ENCODE measurements at places on chromosomes 2 and 18.

DNA sequence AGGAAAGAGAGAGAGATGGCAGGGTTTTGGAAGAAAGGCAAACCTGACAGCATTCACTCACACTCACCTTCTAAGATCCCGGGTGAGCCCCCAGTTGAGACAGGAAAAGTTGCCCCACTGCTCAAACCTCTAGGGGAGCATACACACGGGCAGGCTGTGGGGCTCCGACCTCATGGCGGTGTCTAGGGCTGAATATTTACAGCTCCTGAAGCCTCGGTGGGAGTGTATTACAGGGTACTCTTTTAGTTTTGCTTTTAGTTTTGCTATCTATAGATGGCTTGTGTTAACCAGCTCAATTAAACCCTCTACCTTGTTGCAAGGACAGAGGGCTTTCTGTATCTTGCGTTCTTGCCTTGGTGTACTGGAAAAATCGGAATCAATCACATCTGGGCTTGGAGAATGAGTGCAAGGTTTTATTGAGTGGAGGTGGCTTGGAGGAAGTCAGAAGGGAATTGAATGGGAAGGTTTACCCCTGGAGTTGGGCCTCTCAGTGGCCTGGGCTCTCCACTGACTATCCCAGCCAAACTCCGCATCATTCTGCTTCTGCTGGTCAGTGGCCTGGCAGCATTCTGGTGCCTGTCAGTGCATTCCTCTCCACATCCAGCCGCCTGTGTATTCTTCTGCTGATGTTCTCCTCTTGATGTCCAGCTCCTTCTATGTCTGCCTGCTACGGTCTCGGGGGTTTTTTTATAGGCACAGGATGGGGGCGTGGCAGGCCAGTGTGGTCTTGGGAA lies 10.1 kb upstream of the IFIH1 start:
- DNase-seq: no peak

DNA sequence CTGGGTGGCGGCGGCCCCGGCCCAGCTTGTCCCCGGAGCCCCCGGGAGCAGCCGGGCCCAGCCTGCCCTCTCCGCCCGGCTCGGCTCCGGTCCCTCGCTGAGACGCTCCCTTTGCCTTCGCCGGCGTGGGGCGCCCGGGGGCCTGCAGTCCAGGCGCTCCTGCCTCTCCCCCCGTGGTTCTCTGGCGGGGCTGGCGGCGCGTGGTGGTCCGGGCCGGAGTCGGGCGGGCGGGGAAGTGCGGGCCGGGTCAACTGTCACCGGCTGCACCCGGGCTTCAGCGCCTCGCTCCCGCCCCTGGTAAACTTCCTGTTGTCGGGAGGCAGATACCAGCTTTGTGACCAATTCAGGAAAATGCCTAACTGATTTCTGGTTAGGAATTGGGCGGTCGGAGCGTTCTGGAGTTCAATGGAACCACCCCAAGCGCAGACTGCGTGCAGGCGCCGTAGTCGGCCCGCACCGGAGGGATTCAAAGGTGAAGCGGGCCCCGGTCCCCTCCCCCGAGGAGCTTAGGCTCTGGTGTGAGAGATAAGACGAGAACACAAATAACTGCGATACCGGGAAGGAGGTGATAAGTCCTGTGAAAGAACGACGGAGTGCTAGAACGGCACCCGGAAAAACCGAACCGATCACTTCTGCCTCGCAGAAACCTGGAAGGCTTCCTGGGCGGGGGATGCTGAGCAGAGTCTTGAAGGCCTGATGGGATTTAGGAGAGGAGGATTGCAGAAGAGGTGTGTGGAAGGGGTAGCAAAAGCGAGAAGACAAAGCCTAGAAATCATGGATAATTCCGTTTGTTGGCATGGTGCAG lies 891 bp downstream of the CAB39 start:
- DNase-seq: peak; percentile 81

DNA sequence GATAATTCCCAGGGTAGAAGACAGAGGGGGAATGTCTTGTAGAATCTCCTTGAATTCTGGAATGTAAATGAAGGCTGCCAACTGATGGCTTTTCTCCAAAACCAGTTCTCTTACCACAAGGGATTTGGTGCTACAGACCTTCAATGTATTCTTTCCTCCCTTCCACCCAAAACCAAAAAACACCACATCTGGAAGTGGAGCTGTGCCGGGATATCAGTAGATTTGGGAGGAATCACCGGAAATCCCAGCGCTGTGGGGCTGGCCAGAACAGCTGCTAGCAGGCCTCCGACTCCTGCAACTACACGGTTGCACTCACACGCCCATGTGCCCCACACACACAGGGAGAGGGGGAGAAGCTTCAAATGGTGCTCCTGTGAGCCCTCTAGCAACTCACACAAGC lies 45.7 kb downstream of the RPL31 start:
- no peak for DNase-seq

- no peak for DNase-seq
Measured at GRCh38 chr2:86617153-86617552, 6.5 kb downstream of the RNF103 start.

DNA sequence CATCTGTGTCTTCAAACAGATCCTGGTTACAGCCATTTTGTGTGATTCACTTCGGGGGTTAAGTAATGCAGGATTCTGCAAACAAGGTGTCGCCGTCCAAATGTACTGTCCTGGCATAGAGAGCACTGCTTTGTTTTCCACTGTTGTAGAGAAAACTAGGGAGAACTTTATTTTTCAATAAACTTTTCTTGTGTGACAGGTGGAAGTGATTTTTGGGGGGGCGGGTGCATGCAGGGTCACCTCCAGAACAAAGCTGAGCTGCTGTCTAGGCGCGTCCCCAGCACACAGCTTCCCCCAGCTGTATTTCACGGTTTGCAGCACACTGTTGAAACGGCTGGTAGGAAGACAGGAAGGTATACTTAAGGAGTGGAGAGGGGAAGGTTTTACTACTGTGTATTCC lies 200.6 kb downstream of the MGAT5 start:
- peak; percentile 57 for DNase-seq

DNA sequence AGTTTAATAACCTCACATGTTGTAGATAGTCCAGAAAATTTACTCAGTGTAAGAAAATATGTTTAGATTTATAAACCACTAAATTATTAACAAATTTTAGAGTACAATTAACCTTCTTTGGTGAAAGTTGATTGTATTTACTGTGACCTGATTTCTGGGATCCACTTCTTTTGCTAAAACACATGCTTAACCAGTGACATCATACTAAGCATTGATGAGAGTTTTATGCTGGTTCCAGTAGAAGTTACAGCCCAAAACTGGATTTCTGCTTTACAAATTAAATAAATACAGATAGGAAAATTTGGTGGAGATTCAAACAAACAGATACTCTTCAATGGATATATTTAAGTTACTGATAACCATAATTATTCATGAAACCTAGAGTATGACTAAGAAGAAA lies 40.9 kb downstream of the RBBP8 start:
- DNase-seq: no peak

GRCh38 chr2:136351684-136352083 lies 233.7 kb upstream of the CXCR4 start:
- no peak for DNase-seq

DNA sequence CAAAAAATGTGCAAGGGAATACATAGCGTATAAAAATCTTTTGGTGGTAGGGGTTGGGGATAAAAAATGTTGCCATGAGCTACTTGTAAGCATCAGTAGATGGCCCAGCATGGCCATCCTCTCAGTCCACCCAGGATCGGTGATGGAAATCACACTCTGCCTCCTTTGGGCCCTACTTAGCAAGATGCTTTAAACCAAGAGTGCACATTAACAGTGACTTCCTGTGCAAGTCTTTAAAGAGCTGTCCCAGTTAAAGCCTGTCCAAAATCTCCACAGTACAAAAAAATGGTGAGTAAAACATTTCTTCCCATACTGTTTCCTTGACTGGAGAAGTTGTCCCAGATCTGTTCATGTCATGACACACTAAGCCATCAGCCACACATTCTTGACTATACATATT lies 18.0 kb downstream of the ANKRD44 start:
- DNase-seq: no peak

DNA sequence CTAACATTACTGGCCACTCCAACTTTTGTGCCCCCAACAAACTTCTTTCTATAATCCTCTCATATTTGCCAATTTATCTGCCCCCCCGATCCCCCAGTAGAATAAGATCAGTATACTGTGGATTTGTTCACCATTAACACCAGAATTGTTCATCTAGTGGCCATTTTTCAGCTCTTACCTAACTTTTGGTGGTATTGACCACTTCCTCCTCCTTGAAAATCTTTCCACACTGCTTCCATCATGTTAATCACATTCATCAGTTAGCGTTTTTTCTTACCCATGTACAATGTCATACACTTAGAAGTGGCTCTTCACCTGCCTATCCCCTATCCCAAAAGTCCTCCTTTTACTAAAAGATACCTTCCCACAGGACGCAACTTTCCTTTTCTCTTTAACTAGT lies 6.1 kb downstream of the IMPACT start:
- no peak for DNase-seq

GRCh38 chr2:9099341-9099751 lies 95.9 kb upstream of the MBOAT2 start:
- no peak for DNase-seq

GRCh38 chr2:94984964-94985575 lies 40.4 kb upstream of the MAL start:
- peak; percentile 57 for DNase-seq

DNA sequence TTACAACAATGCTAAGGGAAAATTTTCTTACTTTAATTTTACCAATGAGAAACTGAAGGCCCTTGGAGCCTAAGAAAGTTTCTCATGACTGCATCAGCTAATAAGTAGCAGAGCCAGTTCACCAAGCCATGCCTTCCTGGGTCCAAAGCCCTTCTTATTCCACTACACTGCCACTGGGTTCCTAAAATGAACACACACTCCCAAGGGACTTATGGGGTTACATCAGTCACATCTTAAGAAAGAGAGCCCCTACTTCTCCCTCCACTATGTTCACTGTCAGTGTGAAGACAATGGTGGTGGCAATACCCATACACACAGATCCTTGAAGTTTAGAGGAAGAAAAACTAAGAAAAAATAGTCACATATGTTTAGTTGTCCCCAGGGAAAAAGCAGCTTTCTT lies 20.6 kb downstream of the MBD2 start:
- DNase-seq: no peak

- DNase-seq: no peak
Measured at GRCh38 chr2:100919316-100919715, 82.8 kb upstream of the RPL31 start.

DNA sequence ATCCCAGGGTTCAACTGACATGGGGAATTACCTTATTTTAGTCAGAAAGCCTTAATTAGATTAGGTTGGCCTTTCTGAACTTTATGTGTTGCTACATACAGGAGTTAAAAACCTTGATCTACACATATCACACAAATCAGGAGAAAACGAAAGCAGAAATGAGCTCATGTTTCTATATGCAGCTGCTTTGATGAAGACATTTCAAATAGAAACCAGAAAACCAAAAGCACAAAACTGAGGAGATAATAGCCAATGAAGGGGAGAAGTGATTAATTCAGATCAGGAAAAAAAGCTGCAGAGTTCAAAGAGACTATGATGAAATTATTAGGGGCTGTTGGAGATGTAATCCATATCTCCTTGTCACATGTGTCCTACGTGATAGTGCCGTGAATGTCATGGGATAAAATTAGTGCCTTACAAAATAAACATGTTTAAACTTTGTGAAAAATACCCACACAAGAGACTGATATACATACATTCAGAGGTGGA lies 255.0 kb downstream of the CAMKMT start:
- DNase-seq: no peak

- DNase-seq: no peak
Measured at GRCh38 chr2:236982693-236983455, 102.8 kb upstream of the COPS8 start.

DNA sequence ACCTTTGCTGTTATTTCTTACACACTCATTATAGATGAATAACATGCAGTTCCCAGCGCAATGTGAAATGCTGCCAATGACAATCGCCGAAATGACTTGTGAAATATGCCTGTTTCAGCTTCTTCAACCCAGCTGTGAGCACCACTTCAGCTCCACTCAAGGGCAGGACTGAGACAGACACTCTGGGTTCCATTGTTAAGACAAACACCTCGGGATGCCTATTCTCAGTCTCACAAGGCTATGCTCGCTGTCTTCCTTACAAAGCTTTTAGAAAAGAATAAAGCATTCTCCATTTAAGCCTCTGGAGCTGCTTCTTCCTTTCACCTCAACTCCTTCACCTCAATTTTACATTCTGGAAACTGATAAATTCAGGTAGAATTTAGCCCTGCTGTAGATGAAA lies 4.2 kb downstream of the CBLN2 start:
- DNase-seq: no peak

- no peak for DNase-seq
Measured at GRCh38 chr18:9869715-9870430, 15.9 kb upstream of the TXNDC2 start.

Measured in cardiac septum (tissue), 1 donor.